Stimulated activated CD8-positive, alpha-beta memory T cell treated with anti-CD3 and anti-CD28 coated beads, Interleukin-12 subunit alpha, Interleukin-12 subunit beta, amount 100 ng/mL, for 4 hours (primary cell): ENCODE measurements at places on chromosomes 11 and 22.

GRCh38 chr11:1875093-1875850 is 16.4 kb downstream of the PRR33 start:
- DNase-seq = no peak

DNA sequence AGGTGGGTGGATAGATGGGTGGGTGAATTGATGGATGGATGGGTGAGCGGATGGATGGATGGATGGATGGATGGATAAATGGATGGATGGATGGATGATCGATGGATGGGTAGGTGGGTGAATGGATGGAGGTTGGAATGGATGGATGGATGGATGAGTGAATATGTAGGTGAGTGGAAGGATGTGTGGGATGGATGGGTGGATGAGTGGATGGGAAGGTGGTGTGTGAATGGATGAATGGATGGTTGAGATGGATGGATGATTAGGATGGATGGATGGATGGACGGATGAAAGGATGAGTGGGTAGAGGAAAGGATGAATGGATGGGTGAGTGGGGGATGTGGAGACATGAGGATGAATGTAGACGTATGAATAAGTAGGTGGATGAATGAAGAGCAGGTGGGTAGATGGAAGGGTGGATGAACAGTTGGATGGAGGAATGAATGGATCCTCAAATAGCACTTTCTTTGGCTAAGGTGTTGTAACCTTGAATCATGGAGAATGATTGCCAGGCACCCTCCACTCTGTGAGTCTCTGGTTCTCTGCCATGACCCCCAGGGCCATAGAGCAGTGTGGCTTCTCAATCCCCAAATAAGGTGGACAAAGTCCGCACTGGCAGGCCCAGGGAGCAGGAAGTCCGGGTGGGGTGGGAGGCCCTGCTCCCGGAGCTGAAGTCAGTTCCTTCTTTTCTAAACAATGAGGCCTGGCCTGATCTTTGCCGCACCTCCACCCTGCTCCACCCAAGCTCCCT is 36.9 kb downstream of the IGF2 start:
- DNase-seq = no peak

GRCh38 chr11:77882396-77882795 is 61.5 kb downstream of the AAMDC start:
- no peak for DNase-seq

- no peak for DNase-seq
These were observed 124.5 kb downstream of the TRIM44 start for GRCh38 chr11:35787013-35787504.

DNA sequence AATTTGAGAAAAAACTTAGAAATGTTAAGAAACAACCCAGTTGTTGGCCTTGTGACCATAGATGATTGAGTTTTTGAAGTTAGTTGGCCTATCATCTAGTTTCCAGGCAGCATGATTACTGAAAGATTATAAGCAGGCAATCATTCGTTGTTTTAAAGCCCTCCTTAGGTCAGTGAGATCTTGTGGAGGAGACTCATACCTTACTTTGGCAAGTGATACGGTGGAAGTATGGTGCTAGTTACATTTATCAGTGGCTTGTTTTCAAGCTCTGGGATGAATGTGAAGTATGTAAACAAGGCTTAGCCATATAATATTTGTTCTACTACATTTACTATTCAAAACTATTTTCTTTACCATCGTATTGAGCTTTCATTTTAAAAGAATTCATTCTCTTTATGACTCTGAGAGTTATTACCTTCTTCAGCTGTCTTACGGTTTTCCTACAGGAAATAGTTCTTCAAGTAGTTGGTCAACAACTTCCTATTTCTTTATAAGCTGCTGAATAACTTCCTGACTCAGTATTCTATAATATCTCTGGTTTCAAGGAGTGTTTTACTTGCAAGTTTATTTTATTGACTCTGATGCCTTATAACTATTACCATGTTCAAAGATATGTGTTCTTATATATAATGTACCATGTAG is 7.3 kb downstream of the YAP1 start:
- DNase-seq = no peak

- DNase-seq = no peak
These were observed 31.7 kb downstream of the OR8B12 start for GRCh38 chr11:124511745-124512144.

GRCh38 chr11:113263458-113264259 is 50.7 kb upstream of the TTC12 start:
- no peak for DNase-seq

DNA sequence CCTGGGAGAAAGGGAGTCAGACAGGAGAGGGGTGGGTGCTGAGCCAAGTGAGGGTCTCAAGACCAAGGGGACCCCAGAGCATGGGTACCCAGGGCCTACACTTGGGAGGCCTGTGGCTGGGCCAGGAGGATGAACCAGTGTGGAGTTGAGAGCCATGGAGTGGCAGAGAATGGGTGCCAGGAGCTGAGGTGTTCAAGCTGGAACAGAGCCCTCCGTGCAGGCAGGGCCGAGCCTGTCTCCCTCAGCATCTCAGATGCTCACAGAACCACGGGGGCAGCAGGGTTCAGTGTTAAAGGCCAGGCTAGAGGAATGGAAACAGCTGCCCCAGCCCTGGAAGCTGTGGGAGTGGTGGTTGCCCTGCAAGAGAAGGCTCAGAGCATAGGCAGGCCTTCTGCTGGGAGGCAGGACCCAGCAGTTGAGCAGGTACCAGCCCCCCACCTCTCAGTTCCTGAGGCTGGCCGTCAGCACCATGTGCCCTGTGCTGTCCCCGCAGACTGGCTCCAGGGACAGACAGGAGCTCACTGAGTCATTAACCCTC is 32.3 kb downstream of the RSPH14 start:
- no peak for DNase-seq

DNA sequence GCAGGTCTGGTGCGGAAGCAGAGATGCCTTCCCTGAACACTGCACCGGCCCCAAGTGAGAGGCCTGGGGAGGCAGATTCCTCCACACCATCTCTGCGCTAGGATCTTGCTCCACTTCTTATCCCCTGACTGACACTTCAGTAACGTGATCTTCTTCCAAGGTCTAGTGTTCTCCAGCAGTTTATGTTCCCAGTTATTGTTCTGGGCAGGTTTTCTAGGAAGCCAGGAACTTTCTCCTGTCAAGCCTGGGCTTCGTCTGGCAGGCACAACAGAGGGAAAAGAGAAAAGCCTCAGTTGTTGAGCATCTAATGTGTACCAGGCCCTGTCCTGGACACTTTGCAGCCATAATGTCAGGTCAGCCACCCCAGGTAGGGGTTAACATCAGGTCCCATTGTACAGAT is 10.5 kb downstream of the CD82 start:
- DNase-seq = no peak
